ENCODE measurements at places on chromosomes 2 and 18.

- DNase-seq = no peak
Measured at GRCh38 chr18:27412556-27412955, 227.4 kb upstream of the CHST9 start.

DNA sequence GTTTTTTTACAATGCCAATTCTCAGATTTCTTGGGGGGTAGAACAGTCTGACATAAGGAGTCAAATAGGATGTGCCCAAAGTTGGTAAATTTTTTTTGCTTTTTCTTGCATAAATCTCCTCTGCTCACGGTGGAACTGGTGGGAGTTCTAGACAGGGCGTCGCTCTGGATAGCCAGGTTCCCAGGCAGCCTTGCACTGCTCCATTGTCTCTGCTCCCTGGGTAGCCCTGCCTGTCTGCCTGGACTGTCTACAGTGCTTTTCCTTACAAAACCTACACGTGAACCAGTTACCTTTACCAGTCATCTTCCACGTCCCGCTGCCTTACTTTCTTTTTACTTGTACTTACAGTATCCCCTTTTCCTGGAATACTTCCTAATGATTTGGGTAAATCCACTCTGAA, 117.1 kb downstream of the ZNF407 start:
- DNase-seq = no peak

- no peak for DNase-seq
Measured at GRCh38 chr2:224145751-224146355, 106.8 kb upstream of the SERPINE2 start.

- no peak for DNase-seq
Measured at GRCh38 chr18:42675810-42676209, 439.7 kb downstream of the RIT2 start.

GRCh38 chr18:13374468-13375301, 156.1 kb downstream of the LDLRAD4 start:
- DNase-seq = no peak

GRCh38 chr2:182281276-182281675, 145.6 kb downstream of the PDE1A start:
- DNase-seq = no peak

DNA sequence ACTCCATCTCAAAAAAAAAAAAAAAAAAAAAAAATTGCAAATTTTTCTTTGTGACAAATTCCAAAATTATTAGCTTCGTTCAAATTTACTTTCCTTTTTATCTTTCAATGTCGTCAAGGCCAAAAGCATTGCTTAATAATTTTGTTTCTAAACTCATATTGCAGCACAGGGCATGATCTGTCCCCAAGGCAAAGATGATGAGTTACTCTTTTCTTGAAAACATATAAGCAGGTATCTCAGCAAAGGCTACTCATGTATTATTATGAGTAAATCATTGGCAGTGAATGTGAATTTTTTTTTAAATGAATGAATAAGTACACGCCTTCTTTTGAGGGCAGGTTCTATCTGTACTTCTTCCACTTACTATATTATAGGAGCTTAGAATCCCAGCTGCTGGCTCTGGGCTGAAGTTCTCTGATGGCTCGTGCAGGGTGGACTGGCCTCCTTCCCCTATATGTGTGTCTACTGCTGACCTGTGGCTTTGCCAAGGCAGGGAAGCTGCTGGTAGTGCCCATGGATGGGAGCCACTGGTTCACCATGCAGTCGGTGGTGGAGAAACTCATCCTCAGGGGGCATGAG, at the start of gene UGT1A7:
Gene UGT1A7 (plus strand): TSS at position 381 of the 579 bp plus-strand sequence. CDS start 37 bp downstream, at position 418.
- DNase-seq = no peak

DNA sequence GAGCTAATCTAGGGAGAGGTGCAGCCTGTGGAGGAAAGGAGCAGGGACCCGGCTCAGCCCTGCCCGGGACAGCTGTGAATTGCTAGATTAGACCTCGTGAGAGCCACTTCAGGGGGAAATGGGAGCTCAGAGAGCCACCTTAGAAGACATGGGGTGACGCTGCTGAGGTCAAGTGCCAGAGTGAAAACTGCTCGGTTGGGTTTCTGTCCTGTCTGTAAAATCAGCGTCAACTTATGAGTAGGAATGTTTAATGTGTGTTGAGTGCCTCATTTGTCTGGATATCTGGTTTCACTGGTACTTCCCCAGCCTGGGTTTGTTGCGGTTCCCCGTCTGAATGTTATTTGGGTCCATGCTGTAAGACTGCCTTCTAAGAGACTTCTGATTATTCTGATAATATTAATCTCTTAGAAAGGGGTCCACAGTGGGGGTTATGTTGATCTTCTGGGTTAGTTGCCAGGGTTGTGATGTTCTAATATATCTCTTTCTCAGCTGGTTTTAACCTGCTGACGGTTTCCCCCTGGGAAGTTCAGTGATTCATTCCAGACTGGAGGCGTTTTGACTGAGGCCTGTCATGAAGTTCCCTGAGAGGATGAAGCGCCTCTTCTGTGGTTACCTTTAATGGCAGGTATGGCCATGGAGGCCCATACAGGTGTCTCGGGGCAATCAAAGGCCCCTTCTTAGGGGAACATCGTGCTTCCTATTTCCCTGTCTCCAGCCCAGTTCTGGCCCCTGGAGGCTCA, 175.9 kb downstream of the SH3RF3 start:
- DNase-seq = no peak

- peak; percentile 94 for DNase-seq
Measured at GRCh38 chr2:37156857-37157714, at the start of gene EIF2AK2. EIF2AK2 (minus strand) TSS chr2:37156980; CDS start chr2:37147806, 9,174 bp downstream.

DNA sequence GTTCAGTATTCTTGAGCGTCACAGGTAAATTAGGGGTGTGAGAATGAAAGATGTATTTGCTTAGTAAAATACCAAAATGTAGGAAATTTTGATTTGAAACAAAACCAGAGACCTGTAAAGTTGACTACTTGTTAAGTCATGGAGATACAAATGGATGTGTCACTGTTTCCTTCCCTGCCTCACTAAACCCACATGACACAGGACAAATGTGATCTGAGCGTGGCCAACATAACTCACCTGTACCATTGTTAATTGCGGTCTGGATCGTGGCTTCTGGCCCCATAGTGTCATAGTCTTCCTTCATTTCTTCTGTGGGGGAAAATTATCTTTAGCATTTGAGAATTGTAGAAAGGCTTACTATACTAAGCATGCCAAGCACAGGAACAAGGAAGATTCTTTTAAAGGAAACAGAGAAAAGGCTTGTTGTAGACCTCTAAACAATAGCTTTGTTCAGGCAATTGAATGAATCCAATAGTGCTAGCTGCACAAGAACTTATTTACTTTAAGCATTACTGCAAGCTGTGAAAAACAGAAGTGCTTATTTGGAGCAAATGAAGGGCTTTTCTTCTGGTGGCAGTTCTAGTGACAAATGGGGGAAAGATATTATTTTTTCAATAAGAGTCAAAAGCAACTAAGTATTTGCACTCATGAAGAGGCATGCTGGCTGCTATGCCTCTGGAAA, 95.2 kb downstream of the ZEB2 start:
- no peak for DNase-seq

GRCh38 chr2:147588191-147588590, 256.6 kb upstream of the ACVR2A start:
- no peak for DNase-seq

DNA sequence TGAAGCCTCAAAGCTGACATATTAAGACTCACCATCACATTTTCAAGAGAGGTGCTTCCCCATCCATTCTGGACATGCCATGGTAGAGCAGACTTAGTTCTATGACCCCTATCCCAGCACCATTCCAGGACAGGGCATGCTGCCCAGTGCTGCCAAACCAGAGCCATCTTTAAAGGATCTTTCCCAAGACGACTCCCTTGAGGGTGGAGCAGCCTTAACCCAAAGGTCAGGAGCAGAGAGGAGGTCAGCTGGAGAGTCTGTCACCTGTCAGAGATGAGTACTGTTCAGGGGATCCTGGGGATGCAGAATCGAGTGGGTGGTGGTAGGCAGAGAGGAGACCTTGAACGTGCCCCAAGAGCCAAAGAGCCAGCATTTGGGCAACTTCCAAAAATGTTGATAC, 459.8 kb downstream of the STK39 start:
- DNase-seq = no peak

- no peak for DNase-seq
Measured at GRCh38 chr2:237724811-237725478, 73.6 kb upstream of the RBM44 start.

DNA sequence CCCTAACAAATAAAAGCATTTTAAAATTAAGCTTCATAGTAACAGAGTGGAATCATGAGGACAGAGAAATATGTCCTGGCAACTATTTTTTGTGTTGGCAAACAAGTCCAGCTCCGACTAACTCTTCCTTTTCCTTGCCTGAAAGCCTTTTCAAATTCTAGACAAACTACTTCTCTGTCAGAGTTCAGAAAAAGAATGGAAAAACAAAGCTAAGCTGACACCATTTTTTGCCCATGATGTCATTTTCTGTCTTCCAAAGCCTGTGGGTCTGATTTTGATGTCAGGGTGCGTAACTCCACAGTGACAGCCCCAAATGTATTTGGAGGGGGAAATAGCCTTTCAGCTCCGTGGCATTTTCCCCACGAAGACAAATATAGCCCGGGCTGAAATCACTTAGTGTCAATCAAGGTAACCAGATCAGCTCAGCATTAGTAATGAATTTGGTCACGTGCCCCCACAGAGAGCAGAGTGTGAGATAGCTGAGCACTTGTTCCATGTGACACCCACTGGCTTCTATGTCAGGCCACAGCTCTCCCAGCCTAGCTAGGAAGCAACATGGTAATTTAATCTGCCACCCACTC, 233.0 kb upstream of the SIX2 start:
- DNase-seq = no peak

DNA sequence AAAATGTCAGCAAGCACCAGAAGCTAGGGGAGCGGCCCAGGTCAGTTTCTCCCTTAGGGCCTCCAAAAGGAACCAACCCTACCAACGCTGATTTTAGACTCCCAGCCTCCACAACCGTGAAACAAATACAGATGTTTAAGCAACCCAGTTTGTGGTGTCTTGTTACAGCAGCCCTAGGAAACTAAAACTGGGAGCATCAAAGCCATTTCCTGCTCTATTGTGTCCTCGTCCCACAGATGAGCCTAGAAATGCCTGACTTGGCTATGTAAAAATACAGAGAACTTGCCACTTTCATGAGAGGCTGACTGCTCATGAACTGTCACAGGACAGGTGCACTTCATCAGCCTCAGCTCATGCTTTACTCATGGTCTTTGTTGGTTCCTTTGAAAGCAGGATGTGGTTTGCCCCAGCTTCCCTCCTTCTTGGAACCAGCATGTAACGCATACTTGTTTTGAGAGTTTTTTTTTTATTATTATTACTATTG, 97.6 kb upstream of the SLC39A10 start:
- DNase-seq = peak; percentile 79

DNA sequence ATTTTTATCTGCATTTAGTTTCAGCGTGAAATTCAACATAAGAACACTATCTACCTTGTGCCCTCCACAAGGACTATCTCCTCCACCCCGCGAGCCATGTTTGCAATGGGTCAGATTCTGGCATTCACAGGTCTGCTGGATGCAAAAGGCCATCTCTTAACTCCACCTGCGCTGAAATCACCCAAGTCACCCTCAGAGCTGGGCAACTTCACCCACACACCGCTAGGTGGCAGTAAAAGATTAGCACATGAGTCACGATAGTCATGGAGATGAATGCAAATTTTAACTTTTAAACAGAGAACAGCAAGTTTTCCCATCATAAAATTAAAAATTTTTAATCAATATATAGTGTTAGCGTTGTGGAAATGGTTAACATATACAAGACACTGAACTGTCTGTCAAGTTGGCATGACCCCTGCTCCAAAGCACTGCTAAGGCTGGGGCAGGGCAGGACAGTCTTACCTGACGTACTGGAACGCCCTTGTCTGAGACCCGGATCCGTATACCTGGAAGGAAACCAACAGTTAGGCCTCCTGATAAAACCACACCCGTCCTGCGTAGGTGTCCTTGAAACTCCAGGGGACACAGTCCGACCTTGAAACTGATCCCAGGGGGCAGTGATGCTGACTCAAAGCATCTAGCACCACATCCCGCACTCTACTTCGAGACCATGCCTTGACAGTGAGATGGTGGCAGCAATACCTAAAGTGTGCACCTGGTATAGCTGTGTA, 89.6 kb downstream of the UXS1 start:
- DNase-seq = peak; percentile 85

DNA sequence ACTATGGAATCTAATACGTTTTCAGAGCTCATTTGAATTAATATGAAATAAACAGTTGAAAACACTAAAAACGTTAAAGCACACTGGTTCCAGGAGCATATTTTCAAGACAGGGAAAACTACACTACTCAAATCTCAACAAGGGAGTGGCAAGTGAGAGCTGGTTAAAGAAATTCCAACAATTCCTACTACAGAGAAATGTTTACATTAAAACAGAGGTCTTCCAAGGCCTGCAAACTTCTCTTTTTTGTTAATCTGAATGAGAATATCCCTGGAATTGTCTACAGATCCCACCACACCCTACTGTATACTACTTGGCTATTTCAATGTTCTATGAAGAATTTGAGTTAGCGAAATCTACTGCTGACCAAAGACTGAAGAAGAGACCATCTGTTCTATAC, 231.5 kb downstream of the ZEB2 start:
- no peak for DNase-seq

- DNase-seq = no peak
Measured at GRCh38 chr2:3755277-3755676, 51.9 kb downstream of the DCDC2C start.

DNA sequence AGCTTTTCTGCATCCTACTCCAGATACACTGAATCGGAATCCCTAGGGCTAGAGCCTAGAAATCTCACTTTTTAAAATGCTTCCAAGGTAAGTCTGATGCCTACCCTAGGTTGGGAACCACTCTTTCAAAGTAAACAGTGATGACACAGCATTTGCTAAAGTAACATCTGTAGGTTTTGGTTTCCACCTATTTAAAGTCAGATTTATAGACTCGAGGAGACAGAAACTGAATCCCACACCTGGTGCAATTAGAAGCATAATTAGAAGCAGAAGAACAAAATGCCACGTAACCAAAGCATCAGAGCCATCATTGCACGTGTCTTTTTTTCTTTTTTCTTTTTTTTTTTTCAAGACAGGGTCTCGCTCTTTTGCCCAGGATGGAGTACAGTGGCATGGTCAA, 40.9 kb downstream of the PDK1 start:
- DNase-seq = no peak

- no peak for DNase-seq
Measured at GRCh38 chr2:34736482-34736881, 1137.4 kb upstream of the FAM98A start.

DNA sequence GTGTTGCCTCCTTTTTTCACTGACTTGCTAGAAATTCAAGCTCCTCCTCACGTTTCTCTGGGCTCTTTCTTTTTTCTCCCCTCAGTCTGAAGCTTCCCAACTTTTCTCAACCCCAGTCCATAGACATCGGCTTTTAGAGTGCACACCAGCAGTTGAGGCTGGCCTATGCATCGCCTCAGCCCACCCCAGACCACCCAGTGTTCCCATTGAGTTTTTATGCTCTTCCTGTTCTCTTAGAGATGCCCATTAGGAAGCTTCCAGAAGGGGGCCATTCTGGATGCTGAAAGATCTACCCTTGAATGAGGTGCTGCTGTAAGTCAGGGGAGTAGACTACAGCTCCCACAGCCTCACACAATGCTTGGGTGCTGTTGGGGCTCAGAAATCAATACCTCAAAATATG, 12.0 kb upstream of the GYPC start:
- DNase-seq = no peak

GRCh38 chr2:216765761-216766262, 70.5 kb upstream of the IGFBP5 start:
- DNase-seq = peak; percentile 69

GRCh38 chr2:12277241-12278034, 439.3 kb upstream of the TRIB2 start:
- DNase-seq = peak; percentile 96

Data from hematopoietic multipotent progenitor cell treated with erythropoietin and hydrocortisone succinate and interleukin-3 and kit ligand, for 6 days (in vitro differentiated cells).